ENCODE measurements at places on chromosomes 2 and 18.

- DNase-seq, result no peak
These were observed 426.1 kb upstream of the FANCL start for GRCh38 chr2:58667137-58667774.

- no peak for DNase-seq
These were observed 66.3 kb downstream of the NCKAP1 start for GRCh38 chr2:182971820-182972547.

DNA sequence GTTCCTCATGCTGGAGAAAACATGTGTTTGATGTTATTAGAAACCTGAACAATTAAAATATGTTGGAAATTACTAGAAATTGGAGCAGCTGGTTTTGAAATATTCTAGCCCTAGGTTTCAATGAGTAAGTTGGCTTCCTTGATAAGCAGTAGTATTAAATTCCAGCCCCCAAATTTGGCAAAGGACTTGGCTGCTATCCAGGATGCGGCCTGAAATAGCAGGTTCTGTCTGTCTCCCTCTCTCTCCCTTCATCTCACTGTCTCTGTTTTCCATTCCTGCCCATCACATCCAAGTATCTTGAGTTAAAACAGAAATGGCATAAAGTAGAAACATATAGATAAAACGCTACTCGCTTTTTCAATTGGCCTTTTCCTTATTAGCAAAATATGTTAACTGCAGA lies 20.9 kb upstream of the GPR45 start:
- DNase-seq, result no peak

- DNase-seq, result no peak
These were observed 130.8 kb upstream of the NT5C1B start for GRCh38 chr2:18719978-18720775.

DNA sequence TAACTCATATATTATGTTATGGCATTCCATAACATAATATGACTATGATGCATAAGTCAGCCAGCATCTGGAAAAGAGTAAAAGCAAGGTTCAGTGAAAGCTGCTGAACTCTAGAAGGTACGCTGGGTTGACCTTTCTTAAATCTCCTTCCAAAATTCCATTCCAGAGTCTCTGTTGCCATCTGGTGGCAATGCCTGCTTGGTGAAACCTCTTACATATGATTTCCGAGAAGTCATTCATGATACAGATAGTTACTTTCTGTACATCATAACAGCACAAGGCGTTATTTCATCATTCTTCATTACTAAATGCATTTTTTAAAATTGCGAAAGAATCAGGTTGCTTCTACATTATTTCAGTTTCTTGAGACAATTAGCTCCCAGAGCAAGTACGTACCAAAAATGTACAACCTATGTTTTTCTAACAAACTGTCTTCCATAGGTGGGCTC lies 7.0 kb upstream of the EPG5 start:
- DNase-seq, result peak; percentile 73

- DNase-seq, result no peak
These were observed 8.7 kb downstream of the ADRA2B start for GRCh38 chr2:96107708-96108065.

GRCh38 chr2:99571954-99572353 lies 82.1 kb upstream of the REV1 start:
- no peak for DNase-seq

DNA sequence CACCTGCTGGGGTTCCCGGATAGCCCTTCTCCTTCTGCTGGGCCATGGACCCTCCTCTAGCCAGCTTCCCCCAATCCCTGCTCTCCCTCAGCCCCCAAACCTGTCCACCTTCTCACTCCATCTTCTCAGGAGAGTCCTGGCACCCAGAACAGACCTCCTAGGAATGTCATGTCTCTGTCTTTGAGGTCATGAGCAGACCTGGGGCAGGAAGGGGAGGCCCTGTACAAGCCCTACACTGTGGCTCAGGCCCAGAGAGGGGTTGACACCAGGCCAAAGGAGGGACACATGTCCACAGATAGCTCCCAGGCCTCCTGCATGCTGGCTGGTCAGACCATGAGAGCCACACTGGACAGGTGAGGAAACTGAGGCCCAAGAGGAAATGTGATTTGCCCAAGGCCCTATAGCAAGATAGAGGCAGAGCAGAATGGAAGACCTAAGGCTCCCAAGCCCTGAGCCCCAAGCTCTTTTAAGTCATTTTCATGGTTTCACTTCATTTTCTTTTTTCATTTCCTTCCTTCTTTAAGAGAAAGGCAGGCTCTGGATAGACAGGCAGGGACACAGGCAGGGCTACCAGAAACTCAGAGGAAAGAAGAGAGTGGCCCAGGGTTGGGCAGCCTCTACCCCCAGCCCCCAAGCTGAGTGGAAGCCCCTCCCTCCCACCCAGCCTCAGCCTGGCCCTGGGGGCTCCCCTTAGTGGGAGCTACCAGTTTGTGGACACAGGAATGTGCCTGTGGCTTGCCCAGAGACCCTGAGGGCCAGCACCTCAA lies 159.7 kb downstream of the SMAD7 start:
- no peak for DNase-seq

DNA sequence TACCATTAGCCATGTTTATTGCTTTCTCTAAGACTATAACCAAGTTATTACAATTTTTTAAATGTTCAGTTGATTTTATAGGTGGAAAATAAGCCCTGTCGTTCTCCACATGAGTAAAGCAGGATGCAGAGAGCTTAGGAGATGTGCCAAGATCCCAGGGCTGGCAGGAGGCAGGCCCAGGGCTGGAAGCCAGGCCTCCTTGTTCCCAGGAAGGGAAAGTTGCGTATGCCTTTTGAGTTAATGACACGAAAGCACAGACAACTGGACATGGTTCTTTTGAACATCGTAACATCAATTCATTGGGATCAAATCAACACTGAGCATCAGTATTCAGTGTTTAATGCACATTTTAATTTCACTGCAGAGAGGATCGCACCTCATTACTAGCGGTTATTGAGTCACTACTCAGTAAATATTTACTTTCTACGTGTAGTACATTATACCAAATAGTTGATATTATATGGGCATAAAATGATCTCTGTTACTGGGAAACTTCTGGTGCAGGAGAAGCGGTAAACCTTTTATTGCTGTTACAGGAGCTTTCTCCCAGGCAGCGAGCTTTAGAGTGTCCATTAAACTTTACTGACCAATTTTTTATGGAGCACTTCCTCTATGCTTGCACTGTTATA lies 60.0 kb downstream of the RNF144A start:
- DNase-seq, result peak; percentile 32

DNA sequence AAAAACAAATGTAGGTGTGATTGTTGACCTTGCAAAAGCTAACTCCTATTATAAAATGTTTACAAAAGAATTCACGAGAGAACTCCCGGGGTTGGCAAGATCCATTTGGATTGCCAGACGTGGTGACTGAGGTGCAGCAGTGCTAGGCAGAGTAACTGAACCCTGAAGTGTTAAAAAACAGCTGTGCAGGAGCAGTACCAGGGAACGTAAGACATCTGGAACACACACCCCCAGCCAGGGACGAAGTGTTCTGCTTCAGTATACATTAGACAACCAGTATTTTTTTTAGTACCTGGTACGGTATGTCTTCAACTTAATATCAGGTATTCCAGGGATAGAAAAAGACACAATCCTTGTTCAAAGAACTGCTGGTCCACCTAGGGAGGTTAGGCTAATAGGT lies 272.1 kb upstream of the EPAS1 start:
- no peak for DNase-seq

- DNase-seq, result no peak
These were observed 112.5 kb downstream of the NCK2 start for GRCh38 chr2:105857076-105857740.

DNA sequence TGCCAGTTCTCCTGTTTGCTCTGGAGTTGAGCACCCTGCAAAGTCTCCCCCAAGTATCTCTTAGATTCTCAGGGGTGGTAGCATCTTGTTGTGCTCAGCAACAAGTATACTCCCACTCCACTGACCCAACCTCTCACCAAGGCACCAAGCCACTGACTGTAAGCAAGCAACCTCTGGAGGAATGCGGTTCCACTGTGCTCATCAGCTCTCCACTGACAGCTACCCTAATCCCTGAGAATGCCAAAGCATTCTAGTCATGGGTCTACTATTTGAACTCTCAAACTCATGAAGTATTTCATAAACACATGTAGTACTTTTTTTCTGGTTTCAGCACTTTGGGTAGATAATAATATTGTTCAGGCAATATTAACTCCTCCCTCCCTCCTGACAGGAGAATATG lies 170.0 kb downstream of the EPHA4 start:
- DNase-seq, result no peak

DNA sequence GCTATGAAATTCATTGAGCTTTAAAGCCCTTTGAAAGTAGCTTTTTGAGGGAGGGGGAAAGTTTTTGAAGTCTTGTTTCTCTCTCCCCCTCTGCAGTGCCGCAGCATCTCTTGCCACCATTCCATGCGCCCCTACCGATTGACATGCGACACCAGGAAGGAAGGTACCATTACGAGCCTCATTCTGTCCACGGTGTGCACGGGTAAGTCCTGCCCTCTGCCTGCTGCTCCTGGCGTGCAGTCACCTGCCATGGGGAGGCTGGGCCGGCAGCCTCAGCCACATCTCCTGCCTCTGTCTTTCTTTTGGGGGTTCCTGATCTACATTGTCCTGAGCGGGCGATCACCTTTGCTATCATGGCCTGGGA lies 191.6 kb downstream of the GLI2 start:
- no peak for DNase-seq

DNA sequence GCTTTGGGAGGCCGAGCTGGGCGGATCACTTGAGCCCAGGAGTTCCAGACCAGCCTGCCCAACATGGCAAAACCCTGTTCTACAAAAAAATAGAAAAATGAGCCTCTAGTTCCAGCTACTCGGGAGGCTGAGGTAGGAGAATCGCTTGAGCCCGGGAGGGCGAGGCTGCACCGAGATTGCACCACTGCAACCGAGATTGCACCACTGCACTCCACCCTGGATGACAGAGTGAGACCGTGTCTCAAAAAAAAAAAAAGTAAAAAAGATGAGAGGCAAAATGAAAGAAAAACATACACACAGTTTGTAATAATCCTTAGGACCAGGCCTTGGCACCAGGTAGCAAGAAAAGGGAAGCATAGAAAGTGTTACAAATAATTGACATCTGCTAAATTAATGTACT lies 22.0 kb downstream of the RBM43 start:
- DNase-seq, result no peak

GRCh38 chr2:105588581-105588980 lies 156.1 kb upstream of the NCK2 start:
- no peak for DNase-seq

- no peak for DNase-seq
These were observed 101.5 kb upstream of the LPIN2 start for GRCh38 chr18:3114451-3114850.

- peak; percentile 27 for DNase-seq
These were observed 495.2 kb upstream of the MEIS1 start for GRCh38 chr2:65939687-65940086.

DNA sequence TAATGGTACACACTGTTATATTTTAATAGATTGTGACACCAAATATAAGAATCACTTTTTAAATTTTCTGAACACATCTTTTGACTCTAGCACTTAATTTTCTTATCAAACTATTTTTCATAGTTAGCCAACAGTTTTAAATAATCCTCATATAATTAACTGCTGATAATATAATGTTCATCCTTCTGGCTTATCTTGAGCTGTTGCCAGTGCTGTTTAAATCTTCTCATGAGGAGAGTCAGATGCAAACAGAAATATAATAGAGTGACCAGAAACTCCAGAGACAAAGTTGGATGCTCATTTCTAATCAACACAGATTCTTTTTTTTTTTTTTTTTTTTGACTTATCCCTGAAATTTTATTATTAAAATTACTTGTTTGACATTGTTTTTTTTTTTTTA lies 282.6 kb downstream of the SPAG16 start:
- no peak for DNase-seq

GRCh38 chr2:219461047-219461514 lies 26.4 kb downstream of the SPEG start:
- DNase-seq, result no peak

GRCh38 chr2:167626301-167626700 lies 621.1 kb downstream of the STK39 start:
- DNase-seq, result no peak

DNA sequence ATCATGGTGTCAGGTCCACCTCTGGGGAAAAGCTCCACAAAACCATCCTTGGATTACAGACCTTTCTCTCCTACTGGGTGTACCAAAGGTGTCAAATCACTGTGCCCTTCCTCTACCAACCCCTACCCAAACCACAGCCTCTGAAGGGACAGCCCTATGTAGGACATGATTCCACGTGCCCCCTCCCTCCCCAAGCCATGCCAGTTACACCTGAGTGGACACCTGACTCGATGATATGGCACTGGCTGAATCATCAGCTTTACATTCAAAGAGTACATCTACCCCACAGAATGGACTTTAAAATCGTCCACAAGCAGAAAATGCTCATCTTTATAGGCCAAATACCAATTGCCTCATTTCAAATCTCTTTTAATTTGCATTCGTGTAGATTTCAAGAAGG lies 26.0 kb downstream of the TRABD2A start:
- DNase-seq, result no peak

- no peak for DNase-seq
These were observed 575.3 kb upstream of the RAB6C start for GRCh38 chr2:129404000-129404685.

DNA sequence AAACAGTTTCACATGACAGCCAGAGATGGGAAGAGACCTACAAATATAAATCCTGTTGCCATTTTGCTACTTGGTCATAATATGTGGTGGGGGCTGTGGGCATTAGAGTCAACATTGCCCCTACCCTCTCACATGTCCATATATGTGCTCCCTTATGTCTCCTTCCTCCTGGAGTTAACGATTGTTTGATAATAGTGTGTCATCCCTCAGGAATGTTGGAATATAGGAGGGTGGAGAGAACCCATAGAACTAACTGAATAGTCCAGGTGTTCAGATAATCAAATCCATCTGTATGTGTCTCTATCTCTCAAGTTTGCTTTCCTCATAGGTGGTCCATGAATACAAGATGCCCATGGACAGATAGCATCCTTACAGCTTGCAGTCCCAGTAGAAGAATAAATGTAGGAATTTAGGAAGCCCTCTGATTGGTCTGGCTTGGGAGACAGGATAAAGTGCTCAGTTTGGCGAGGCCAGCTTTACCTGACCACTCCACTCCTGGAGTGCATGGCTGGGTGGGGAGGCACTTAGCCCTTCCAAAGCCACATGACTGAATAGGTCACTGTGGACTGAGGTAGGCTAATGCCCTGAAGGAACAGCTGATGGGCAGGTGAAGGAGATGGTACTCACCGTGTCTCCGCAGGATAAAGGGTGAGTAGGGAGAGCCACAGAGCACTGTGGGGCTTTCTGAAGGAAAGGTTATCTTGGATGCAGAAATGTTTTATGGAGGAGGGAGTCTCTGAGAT lies 166.9 kb downstream of the CDCA7 start:
- no peak for DNase-seq

DNA sequence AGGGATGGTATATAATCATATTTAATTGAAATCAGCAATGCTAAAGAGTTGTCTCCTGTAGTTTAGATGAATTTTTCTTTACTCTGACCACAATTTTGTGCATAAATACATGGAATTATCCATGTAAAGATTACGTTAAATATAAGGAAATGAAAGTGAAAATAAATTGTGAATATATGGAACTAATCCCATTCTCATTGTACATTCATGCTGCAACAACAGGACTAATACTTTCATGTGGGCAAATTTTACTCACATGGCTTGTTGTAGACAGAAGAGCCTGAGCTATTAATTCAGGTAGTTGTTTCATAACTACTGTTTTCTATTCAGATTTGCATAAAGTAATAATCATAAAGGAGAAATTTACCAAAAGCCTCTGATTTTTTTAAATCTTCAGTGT lies 357.8 kb downstream of the ARHGAP15 start:
- no peak for DNase-seq
